ENCODE measurements at places on chromosomes 6 and 20.

- no peak for DNase-seq
- H3K27ac ChIP-seq: no peak overlapping the region
- no peaks in the 10 kb centered on the region for H3K36me3 ChIP-seq
- H3K27me3 ChIP-seq: no peaks in the 10 kb centered on the region
- no peaks in the 10 kb centered on the region for H3K4me1 ChIP-seq
Measured at GRCh38 chr6:1739680-1740079, 130.0 kb downstream of the FOXC1 start.

DNA sequence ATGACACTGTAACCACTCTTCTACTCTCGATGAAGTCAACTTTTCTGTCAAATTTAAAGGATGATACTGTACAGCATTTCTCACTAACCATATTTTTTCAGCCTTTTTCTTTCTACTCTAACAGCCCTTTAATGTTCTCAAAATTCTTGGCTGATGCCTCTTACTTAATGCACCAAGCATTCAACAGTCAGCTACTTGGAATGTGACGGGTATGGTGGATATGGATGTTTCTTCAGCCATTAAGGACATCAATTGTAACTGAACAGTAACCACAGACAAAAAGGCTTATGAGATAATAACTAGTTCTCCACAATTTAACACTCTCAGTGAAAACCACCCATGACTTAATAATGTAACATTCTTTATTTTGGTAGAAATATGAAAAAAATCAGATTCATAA is 467.2 kb upstream of the ZNF337 start:
- no peaks in the 10 kb centered on the region for H3K36me3 ChIP-seq
- DNase-seq: peak; percentile 70
- no peak overlapping the region for H3K4me3 ChIP-seq
- 0 out of 2 replicates have a peak, but pooled peaks cover 1% of the 10 kb centered on the region for H3K4me1 ChIP-seq

- no peaks in the 10 kb centered on the region for H3K36me3 ChIP-seq
- peaks cover 3% of the 10 kb centered on the region for H3K4me1 ChIP-seq
- H3K27ac ChIP-seq: peak overlapping the region; percentile 9
Measured at GRCh38 chr6:121932076-121932991, 467.1 kb upstream of the HSF2 start.

DNA sequence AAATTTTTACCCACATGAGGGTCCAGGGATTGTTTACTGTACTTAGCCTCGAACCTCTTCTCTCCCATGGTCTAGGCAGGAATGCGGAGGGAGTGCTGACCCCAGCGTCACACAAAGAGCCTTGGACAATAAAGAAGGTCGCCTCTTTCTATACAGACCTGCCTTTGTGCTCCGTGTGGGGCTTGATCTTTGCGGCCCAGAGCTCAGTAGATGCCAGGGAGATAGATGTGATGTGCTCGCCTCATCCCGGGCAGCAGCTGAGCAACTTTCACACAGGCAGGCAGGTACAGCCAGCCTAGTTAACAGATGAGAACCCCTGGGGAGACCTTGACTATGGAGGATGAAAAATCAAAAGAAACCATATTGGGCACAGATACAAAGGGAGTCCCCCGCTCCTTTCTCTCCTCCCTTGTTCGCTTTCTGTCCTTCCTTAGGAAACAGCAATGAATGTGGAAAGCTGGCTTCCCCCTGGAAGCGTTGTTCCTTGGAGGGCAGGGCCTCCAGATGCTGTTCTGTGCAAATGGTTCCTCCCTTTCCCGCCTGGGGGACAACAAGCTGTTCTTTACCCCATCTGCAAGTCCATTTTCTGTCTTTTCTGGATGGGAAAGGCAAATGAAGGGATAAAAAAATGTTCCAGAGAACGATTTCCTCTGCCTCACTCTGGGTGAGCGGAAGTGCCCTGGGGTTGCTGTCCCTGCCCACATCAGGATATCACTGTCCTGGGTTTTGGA is 128.3 kb downstream of the OLIG3 start:
- H3K4me1 ChIP-seq: no peaks in the 10 kb centered on the region
- no peak overlapping the region for H3K4me3 ChIP-seq
- H3K27ac ChIP-seq: no peak overlapping the region
- H3K27me3 ChIP-seq: peaks cover 3% of the 10 kb centered on the region

- H3K4me3 ChIP-seq: no peak overlapping the region
- H3K4me1 ChIP-seq: no peaks in the 10 kb centered on the region
- peaks cover 9% of the 10 kb centered on the region for H3K27me3 ChIP-seq
- no peaks in the 10 kb centered on the region for H3K36me3 ChIP-seq
- no peak for DNase-seq
- H3K27ac ChIP-seq: no peak overlapping the region
Measured at GRCh38 chr20:54195483-54196472, 12.1 kb upstream of the PFDN4 start.

Data from IMR-90 (cell line).